ENCODE measurements at places on chromosomes 12 and 14.
A peak's percentile ranks its signal among the peaks of the same experiment; 100 is the strongest.

- no peak for DNase-seq
Measured at GRCh38 chr12:93368766-93369165, 9.0 kb upstream of the NUDT4 start.

- no peak for DNase-seq
Measured at GRCh38 chr14:47022721-47023120, 371.1 kb upstream of the RPL10L start.

GRCh38 chr14:31449971-31450610 lies 7.2 kb downstream of the DTD2 start:
- peak; percentile 31 for DNase-seq

- DNase-seq = no peak
Measured at GRCh38 chr12:5154091-5154490, 110.4 kb downstream of the KCNA5 start.

- DNase-seq = no peak
Measured at GRCh38 chr12:132123970-132124765, 20.0 kb downstream of the DDX51 start.

DNA sequence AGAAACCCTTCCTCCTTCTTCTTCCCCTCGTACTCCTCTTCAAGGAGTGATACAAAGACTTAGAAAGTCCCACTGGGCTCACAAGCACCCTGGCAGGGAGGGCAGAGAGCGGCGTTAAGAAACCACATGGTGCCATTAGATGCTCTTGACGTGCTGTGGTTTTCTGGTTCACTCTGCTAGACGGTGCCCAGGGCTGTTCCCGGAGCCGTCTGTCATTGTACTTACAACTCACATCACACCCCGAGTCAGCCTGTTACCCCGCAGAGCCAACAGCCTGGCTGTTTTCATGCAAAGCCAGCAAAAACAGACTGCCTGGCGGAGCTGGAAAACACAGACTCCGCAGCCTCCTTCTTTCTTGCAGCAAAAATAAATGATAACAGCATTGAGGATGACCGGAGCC lies 232.6 kb upstream of the TBX3 start:
- DNase-seq = no peak

- no peak for DNase-seq
Measured at GRCh38 chr12:94098466-94098865, 49.9 kb upstream of the PLXNC1 start.

GRCh38 chr12:29589286-29589820 lies 91.9 kb upstream of the OVCH1 start:
- no peak for DNase-seq

DNA sequence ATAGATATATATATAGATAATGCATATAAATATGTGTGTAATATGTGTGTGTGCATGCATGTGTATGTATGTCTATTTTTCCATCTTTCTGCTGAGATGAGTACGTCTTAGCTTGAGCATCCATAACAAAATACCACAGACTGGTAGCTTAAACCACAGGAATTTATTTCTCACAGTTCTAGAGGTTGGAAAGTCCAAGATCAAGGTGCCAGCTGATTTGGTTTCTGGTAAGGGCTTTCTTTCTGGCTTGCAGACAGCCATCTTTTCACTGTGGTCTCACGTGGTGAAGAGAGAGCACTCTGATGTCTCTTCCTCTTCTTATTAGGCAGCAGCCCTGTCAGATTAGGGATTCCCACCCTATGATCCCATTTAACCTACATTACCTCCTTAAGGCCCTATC lies 47.3 kb downstream of the ACSM4 start:
- DNase-seq = no peak

DNA sequence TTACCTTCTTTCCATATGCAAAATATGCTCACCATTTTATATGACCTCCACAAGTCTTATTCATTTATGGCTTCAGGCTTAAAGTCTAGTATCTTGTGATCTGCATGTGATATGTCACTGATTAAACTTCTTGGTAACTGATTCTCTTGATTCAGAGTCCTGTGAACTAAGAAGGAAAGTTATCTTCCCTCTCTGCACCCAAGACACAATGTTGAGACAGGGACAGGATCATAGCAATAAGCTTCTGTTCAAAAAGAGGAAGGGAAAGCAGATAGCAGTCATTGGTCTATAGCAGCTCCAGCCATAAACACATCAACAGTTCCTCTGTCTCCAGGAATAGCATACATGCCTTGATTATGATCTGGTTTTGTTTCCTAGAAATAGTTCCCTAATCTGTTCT lies 103.1 kb downstream of the UNC79 start:
- no peak for DNase-seq

DNA sequence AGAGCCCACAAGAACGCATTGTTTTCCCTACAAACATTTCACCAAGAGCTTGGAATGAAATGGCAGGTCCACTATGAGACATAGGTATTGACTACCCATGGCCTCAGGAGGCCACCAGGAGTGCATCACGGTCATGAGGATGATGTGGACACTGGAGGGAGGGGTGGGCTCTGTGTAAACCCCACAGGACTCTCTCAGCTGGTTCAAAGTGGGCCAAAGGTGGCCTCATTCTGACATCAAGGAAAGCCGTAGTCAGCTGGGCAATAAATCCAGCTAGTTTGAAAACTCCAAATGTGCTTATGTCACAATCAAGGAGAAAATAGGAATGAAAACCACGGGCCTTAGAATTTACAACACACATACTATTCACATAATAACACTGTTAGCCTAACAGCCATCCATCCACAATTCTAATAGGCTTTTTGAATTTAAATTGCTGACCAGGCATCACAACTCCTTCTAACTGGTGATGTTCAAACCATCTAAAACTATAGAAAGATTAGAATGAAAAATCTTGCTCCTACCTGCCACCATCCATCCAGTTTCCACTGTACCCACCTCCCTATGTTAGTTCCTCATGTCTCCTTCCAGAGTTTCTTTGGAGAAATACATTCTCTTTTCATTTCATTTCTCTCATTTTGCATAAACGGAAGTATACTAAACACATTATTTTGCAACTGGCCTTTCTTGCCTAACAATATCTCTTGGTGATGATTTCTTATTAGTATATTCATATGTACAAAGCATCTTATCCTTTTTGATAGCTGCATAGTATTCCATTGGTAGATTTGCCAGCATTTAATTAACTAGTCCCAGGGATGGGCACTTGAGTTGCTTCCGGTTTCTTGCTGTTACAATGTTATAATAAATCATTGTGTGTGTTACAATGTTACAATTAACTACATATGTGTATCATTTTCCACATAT lies 21.5 kb downstream of the CMKLR1 start:
- no peak for DNase-seq

DNA sequence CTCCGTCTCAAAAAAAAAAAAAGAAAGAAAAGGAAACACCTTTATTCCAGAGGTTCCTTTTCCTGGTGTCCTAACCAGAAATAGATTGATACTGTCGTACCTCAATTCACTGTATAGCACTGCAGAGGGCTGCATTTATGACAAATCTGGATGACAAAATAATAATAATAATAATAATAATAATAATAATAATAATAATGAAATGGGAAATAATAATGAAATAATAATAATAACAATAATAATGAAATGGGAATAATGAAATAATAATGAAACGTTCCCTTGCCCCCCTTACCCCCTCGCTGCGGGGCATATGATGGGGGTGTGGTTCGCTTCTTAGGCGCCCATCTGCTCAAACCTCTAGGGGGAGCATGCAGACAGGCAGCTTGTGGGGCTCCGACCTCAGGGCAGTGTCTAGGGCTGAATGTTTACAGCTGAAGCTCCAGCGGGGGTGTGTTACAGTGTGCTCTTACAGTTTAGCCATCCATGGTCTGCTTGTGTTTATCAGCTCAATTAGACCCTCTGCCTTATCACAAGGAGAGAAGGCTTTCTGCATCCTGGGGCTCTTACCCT lies 1088.3 kb upstream of the SEL1L start:
- no peak for DNase-seq

DNA sequence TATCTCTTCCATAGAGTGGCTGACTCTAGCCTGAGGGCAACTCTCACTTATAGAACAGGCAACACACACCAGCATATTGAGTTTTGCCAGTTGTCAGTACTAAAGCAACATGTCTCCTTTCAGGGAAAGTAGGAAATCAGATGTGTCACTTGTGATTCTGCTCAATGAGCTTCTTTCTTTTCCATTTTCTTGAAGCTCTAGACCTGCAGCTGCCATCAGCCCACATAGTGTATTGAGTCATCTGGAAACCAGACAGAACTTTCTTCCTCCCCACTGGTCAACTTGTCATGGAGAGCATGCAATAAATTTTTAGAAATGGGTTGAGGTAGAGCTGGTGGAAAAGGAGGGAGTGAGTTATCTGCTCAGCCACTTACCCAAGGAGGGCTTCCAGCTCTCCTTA lies 209.0 kb upstream of the PLEKHG7 start:
- DNase-seq = no peak

DNA sequence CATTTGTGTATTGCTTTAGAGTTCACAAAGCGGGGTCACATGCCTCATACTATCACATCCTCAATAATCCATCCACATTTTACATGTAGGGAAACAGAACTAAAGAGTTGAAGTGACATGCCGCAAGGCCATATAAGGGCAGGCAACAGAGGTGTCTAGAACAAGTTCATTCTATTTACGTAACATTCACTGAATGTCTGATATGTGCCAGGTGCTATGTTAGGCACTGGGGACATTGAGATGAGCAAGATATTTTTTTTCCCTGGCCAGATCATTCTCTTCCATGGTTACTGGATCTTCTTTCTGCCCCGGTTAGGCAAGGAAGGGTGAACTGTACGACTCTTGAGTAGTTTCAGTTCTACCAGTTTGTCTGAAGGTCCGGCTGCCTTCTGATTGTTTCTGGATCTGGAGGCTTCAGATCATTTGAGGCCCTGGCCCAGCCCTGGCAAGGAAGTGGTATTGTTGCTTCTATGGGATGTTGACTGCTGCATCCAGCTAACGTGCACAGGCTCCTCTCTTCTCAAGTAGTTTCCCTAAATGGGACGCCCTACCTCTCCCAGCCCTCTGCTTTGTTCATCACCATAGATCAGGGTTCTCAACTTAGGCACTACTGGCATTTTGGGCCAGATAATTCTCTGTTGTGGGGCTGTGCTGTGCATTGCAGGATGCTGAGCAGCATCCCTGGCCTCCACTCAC lies 12.1 kb downstream of the GPATCH2L start:
- DNase-seq = no peak

DNA sequence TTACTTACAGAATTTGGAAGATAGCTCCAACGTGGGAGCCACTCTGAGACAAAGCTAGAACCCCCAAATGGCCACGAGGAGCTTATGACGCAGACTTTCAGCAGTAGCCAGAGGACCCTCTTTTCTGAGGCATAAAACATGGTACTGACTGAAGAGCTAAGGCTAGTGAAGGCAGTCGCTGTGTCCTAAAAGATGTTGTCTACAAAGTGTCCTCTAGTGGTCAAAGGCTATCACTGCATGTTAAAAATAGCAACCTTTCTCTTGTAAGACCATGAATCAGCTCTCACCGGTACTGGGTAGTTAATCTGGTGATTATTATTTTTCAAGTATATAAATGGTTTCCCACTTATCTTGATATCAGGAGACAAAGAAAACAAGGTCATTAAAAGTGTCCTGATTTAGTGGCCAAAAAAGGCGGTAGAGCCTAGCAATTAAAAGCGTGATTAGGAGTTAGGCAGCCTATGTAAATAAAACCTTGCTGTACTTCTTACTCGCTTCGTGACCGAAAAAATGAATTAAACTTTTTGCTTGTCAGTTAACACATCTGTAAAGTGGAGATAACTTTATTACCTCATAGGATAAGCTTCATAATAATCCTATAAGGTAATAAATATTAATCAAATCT lies 47.0 kb upstream of the LGR5 start:
- peak; percentile 46 for DNase-seq

- peak; percentile 12 for DNase-seq
Measured at GRCh38 chr12:3491938-3492792, 1.2 kb downstream of the PRMT8 start.

DNA sequence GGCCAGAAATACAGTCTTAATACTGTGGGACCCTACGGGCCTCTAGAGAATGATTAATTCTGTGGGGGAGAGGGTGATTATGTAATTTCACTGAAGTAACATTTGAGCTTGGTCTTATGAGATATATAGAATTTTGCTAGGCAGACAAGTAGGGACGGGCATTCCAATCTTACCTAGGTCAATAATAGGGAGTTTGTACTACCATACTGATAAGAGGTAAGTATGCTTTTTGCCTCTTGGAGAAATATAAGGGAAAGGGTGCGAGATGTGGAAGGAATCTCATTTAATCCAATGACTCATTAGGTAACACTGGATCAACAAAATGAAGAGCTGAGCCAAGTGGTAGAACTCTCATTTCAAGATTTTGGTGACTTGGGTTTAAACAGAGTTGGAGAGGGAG lies 5.2 kb downstream of the RAB5B start:
- DNase-seq = no peak

GRCh38 chr14:19947413-19948090 lies 16.8 kb downstream of the OR4K1 start:
- no peak for DNase-seq

DNA sequence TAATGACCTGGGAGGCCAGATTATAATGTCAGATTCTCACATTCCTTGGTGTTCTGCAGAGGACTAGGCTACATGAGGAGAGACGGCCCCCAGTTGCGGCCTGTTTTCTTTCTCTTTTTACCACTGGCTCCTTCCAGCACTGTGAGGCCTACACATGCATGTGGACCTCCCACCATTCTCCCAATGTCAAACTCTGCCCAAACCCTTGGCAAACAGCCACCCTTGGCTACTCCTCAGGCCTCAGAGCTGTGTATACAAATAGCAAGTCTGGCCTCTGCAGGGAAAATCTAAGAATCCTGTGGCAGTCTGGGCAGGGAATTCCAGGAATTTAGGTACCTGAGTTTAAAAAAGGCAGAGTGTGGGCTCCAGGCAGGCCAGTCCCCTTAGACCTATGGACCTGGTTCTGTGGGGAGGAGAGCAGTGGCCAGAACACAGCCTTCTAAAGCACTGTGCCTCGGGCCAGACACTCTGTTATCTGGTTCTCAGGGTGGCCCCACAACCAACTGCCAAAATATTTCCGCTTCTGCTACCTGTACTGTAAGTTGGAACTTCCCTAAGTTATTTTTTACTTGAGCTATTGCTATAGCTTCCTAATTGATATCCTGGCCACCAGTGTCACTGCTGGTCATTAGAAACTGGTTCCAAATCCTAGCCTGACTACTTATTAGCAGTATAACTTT lies 19.9 kb upstream of the NEDD1 start:
- DNase-seq = no peak

DNA sequence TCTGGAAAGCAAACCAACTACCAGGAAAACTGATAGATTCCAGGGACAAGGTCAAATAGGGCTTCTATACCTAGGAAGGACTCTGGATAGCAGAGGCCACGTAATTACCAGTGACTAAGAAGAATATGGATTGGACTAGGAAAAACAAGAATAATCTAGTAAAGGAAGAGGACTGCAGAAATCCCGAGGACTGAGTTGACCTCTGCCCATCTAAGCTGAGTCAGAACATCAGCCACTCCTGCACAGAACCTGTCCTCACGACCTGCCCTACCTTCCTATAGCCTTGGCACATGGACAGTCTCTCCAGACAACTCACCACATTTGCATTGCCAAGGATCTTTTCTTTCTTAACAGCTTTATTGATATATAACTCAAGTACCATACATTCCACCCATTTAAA lies 2.3 kb downstream of the OR6J1 start:
- DNase-seq = no peak

All from GM04504 (cell line).